ENCODE measurements at places on chromosomes 3 and 15. TPM values are rescaled to one million over a fixed set of nuclear protein-coding genes. Genes with fewer than 3 reads are reported as not detected.

GRCh38 chr3:47227678-47228077, 54.9 kb downstream of the KIF9 start:
- H3K27me3 ChIP-seq: no peaks in the 10 kb centered on the region
- H3K27ac ChIP-seq: no peak overlapping the region
- H3K4me3 ChIP-seq: no peak overlapping the region
- no peak for DNase-seq
- no peaks in the 10 kb centered on the region for H3K36me3 ChIP-seq

DNA sequence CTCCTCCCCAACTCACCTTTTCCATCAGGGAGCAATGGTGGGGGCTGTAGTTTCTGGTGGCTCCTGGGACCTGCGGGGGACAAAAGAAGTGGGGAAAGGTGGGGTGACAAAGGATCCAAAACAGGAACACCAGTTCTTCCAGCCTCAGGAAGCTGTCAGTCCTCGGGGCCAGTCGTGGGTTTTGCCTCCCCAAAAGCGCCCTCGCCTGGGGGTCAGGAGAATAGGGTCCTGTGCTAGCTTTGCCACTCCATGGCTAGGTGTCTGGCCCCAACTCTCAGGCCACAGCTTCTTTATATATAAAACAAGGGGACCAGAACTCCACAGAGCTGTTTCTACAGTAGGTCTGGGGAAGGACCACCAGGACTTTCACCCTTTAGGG, 4.0 kb downstream of the CCDC9B start:
- H3K36me3 ChIP-seq: no peaks in the 10 kb centered on the region
- no peaks in the 10 kb centered on the region for H3K27me3 ChIP-seq
- peaks cover 55% of the 10 kb centered on the region for H3K4me1 ChIP-seq
- no peak overlapping the region for H3K27ac ChIP-seq

DNA sequence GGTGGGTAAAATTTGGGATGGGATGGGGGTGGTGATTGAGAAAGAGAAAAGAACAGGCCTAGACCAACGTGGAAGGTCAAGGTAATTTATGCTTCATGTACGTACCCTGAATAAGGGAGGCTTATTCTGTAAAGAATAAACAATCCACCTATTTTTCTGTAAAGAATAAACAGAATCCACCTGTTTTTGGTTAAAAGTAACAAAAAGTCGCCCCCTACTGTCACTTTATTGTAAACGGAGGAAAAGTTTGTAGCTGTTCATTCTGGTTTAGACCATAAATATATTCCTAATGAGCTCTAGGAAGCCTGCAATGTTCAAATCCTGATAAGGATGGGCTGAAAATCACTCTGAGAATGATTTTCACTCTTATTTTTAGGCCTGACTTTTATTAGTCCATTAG, 23.5 kb upstream of the SQOR start:
- H3K4me1 ChIP-seq: no peaks in the 10 kb centered on the region
- no peak overlapping the region for H3K27ac ChIP-seq
- peak; percentile 34 for DNase-seq
- no peak overlapping the region for H3K4me3 ChIP-seq

- no peaks in the 10 kb centered on the region for H3K27me3 ChIP-seq
- no peak for DNase-seq
- H3K4me3 ChIP-seq: no peak overlapping the region
- no peaks in the 10 kb centered on the region for H3K4me1 ChIP-seq
These were observed 239.1 kb downstream of the MCTP2 start for GRCh38 chr15:94470492-94470891.

GRCh38 chr15:80580106-80580505, 115.0 kb upstream of the ABHD17C start:
- no peak overlapping the region for H3K4me3 ChIP-seq
- no peaks in the 10 kb centered on the region for H3K36me3 ChIP-seq
- no peak overlapping the region for H3K27ac ChIP-seq
- DNase-seq: peak; percentile 75

- no peak overlapping the region for H3K4me3 ChIP-seq
- peaks cover 17% of the 10 kb centered on the region for H3K36me3 ChIP-seq
- H3K4me1 ChIP-seq: peaks cover 13% of the 10 kb centered on the region
These were observed 10.1 kb downstream of the MKRN2 start for GRCh38 chr3:12566976-12567375.

GRCh38 chr15:100710744-100711515, 108.5 kb downstream of the ASB7 start:
- H3K4me3 ChIP-seq: no peak overlapping the region
- no peaks in the 10 kb centered on the region for H3K27me3 ChIP-seq
- peaks cover 29% of the 10 kb centered on the region for H3K4me1 ChIP-seq
- H3K27ac ChIP-seq: no peak overlapping the region
- H3K36me3 ChIP-seq: no peaks in the 10 kb centered on the region

GRCh38 chr3:140092848-140093536, 158.0 kb downstream of the CLSTN2 start:
- no peak overlapping the region for H3K27ac ChIP-seq
- H3K4me1 ChIP-seq: no peaks in the 10 kb centered on the region
- no peaks in the 10 kb centered on the region for H3K27me3 ChIP-seq
- DNase-seq: no peak

DNA sequence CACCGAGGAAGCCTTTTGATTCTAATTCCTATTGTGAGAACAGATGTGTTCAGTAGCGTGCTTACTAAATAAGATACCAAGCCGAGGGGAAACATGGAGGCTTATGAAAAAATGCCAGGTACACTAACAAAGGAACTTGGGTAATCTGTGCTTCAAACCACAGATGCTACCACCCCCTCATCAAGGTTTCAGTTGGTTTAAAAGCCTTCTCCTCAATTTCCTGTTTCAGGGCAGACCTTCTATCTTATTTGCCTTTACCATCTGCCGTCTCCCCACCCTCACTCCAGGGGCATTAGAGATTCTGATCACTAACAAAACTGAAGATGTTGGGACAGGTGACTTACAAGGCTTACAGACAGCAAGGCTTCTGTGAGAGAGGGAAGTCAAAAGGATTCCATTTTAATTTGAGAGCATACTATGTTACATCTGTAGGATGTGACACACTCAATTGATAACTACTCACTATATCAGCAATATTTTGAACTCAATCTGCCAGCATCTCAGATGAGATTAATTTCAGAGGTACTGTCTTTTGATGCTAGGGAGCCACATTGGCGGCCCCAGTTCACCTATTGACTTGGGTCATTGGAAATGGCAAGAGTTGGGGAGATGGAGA, 60.6 kb upstream of the PLCL2 start:
- no peak overlapping the region for H3K4me3 ChIP-seq
- peaks cover 4% of the 10 kb centered on the region for H3K4me1 ChIP-seq
- no peak overlapping the region for H3K27ac ChIP-seq
- no peaks in the 10 kb centered on the region for H3K27me3 ChIP-seq

GRCh38 chr3:183481582-183481981, 53.2 kb upstream of the MCF2L2 start:
- H3K27me3 ChIP-seq: peaks cover 5% of the 10 kb centered on the region
- peaks cover 5% of the 10 kb centered on the region for H3K4me1 ChIP-seq
- no peaks in the 10 kb centered on the region for H3K36me3 ChIP-seq
- no peak overlapping the region for H3K4me3 ChIP-seq
- no peak overlapping the region for H3K27ac ChIP-seq

DNA sequence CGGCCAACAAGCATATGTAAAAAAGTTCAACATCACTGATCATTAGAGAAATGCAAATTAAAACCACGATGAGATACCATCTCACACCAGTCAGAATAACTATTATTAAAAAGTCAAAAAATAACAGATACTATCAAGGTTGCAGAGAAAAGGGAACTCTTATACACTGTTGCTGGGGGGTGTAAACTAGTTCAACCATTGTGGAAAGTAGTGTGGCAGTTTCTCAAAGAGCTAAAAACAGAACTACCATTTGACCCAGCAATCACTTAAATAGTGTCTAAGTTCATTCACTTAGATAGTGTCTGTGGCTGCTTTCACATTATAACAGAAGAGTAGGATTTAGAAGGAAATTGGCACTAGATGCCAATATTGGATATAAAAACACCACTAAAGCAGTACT, 49.7 kb downstream of the CGGBP1 start:
- no peak overlapping the region for H3K4me3 ChIP-seq
- H3K36me3 ChIP-seq: no peaks in the 10 kb centered on the region
- no peaks in the 10 kb centered on the region for H3K4me1 ChIP-seq
- no peak for DNase-seq

DNA sequence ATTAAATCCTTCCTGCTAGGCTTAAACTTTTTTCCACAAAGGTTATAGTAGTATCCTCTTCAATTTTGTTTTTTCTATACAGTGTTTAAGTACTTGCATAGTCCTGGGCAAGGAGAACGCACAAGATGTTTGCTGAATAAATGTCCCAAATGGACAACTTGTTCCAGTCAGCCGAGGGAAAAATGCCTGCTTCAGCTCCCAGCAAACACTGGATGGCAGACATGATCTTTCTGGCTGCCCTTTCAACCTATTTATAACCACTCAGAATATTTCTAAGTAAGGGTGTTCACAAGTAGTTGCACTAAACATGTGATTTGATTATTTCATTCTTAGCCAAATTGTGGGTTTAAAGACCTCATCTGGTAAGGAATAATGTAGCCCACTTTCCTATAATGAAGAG, 29.8 kb downstream of the GNB4 start:
- no peak overlapping the region for H3K4me3 ChIP-seq
- no peaks in the 10 kb centered on the region for H3K27me3 ChIP-seq
- no peak overlapping the region for H3K27ac ChIP-seq
- peaks cover 7% of the 10 kb centered on the region for H3K4me1 ChIP-seq

GRCh38 chr3:183584914-183585280, 29.4 kb upstream of the KLHL6 start:
- H3K27me3 ChIP-seq: no peaks in the 10 kb centered on the region
- H3K36me3 ChIP-seq: no peaks in the 10 kb centered on the region
- no peak overlapping the region for H3K4me3 ChIP-seq
- peak overlapping the region; percentile 9 for H3K27ac ChIP-seq
- no peak for DNase-seq

DNA sequence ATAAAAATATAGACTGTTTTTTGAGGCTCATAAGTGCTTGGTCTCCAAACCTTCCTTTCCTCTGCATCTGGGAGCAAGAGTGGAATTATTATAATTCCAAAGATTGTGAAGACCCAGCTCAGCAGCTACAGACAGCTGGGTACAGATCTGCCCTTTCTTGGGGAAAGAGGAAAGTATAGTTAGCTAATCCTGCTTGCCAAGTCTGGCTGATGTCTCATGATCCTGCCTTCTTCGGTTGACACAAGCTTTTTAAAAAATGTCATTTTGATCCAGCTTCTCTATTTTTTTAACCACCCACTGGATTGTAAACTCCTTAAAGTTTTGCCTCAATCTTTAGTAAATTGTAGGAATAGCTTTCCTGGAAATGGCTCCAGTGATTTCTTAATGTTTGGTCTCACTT, 181.1 kb downstream of the LRTM1 start:
- no peaks in the 10 kb centered on the region for H3K4me1 ChIP-seq
- no peaks in the 10 kb centered on the region for H3K27me3 ChIP-seq
- DNase-seq: no peak
- no peaks in the 10 kb centered on the region for H3K36me3 ChIP-seq
- H3K27ac ChIP-seq: no peak overlapping the region

DNA sequence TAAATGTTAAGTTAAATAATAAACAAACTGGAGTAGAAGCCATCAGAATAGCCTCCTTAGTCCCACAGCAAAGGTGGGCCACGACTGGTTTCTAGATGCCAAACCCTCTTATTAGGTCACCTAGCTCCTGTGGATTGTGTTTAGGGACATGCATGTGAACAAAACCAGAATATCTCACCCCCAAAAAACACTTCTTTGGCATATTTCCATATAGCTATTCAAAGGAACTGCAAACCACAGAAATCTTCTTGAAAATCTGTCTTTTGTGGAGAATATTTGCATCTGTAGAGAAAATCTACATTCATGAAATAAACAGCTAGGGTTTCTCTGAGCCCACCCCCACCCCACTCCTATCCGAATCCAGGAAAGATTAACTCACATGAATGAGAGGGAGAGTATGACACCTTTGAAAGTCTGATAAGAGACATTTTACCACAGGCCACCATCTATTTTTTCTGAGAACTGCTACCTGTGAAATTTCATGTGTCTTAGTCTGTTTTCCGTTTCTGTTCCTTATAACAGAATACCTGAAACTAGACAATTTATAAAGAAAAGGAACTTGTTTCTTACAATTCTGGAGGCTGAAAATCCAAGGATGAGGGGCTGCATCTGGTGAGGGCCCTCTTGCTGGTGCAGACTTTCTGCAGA, 159.4 kb downstream of the NEK10 start:
- H3K27ac ChIP-seq: no peak overlapping the region
- H3K4me1 ChIP-seq: no peaks in the 10 kb centered on the region
- H3K4me3 ChIP-seq: no peak overlapping the region
- no peaks in the 10 kb centered on the region for H3K36me3 ChIP-seq

GRCh38 chr3:192715126-192715525, 12.2 kb downstream of the FGF12 start:
- H3K36me3 ChIP-seq: no peaks in the 10 kb centered on the region
- no peak overlapping the region for H3K27ac ChIP-seq
- H3K4me3 ChIP-seq: no peak overlapping the region
- no peak for DNase-seq

DNA sequence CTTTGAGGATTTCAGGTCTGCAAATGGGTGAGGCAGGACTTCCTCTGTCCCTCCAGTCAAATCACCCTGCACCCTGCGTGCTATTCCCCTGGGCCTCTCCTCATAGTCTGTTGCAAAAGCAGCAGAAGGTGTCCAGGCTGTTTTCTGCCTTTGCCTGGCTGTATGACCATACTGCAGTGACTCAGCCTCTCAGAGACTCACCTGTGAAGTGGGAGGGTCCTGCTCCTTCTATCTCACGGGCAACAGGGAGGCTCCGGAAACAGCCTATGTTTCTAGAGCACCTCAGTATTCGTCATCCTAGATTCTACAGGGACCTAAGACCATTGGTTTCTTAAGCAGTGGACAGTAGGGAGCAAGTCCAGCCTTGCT, 216.4 kb downstream of the TLE3 start:
- no peak for DNase-seq
- no peak overlapping the region for H3K27ac ChIP-seq
- no peaks in the 10 kb centered on the region for H3K36me3 ChIP-seq
- H3K4me1 ChIP-seq: peaks cover 3% of the 10 kb centered on the region
- no peak overlapping the region for H3K4me3 ChIP-seq
- H3K27me3 ChIP-seq: peaks cover 4% of the 10 kb centered on the region

- H3K27me3 ChIP-seq: no peaks in the 10 kb centered on the region
- H3K27ac ChIP-seq: no peak overlapping the region
- H3K4me1 ChIP-seq: peaks cover 3% of the 10 kb centered on the region
- DNase-seq: peak; percentile 25
These were observed 17.1 kb downstream of the LDHAL6B start for GRCh38 chr15:59223736-59224135.

GRCh38 chr3:49900491-49901153, 3.1 kb downstream of the MST1R start:
- H3K27me3 ChIP-seq: no peaks in the 10 kb centered on the region
- DNase-seq: no peak
- no peaks in the 10 kb centered on the region for H3K4me1 ChIP-seq

- no peaks in the 10 kb centered on the region for H3K4me1 ChIP-seq
- H3K27ac ChIP-seq: no peak overlapping the region
- no peak for DNase-seq
- no peaks in the 10 kb centered on the region for H3K36me3 ChIP-seq
These were observed 205.4 kb downstream of the EPHB1 start for GRCh38 chr3:135000465-135000864.

The CCDC9B gene
- total RNA-seq: 9.6 TPM

The C2CD4B gene
- 0.15 TPM for total RNA-seq

The TTLL13 gene
- 0.21 TPM for total RNA-seq

The GXYLT2 gene
- 43.1 TPM for total RNA-seq

The KBTBD13 gene
- total RNA-seq: 3.3 TPM

Measured in cardiac muscle cell (in vitro differentiated cells and primary cell).